ENCODE measurements at places on chromosomes 3 and 15. TPM values are rescaled to one million over a fixed set of nuclear protein-coding genes. Genes with fewer than 3 reads are reported as not detected.

DNA sequence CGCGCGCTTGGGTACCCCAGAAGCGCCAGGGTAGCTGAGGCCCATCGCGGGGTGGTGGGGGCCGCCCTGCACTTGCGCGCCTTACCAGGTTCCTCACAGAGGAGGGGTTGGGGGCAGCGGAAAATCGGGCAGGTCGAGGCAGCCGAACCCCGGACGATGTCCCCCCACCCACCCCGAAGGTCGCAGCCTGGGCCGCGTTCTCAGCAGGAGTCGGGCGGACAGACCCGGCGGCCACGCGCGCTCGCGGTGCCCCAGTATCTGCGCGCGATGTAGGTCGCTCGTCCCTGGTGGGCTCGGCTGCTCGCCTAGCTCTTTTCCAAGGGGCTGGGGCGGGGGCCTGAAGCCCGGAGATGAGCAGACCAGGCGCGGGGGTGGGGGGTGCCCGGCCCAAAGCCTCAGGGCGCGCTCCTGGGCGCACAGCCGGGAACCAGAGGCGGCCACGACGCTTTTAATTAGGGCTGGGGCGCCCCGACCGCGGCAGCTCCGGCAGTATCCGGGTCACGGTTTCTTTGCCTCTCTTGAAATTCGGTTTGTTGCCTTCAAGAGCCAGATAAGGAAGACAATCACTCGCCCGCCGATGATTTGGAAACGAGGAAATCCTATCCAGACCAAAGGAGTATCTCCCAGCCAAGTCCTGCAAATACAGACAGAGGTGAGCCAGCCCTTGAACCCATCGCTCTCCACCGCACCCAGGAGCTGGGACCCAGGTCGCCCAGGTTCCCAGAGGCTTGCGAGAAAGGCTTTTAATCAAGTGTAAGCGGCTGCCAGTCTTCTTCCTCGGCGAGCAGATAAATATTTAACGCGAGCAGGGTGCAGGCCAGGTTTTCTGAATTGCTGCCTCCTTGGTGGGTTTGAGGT lies 4.6 kb downstream of the SKOR1 start:
- peaks cover 58% of the 10 kb centered on the region for H3K27me3 ChIP-seq
- no peak for DNase-seq
- H3K27ac ChIP-seq, result no peak overlapping the region

GRCh38 chr3:52220380-52221026 lies 4.9 kb downstream of the TLR9 start:
- H3K27ac ChIP-seq, result no peak overlapping the region
- peak; percentile 93 for DNase-seq
- peaks cover 5% of the 10 kb centered on the region for H3K36me3 ChIP-seq

DNA sequence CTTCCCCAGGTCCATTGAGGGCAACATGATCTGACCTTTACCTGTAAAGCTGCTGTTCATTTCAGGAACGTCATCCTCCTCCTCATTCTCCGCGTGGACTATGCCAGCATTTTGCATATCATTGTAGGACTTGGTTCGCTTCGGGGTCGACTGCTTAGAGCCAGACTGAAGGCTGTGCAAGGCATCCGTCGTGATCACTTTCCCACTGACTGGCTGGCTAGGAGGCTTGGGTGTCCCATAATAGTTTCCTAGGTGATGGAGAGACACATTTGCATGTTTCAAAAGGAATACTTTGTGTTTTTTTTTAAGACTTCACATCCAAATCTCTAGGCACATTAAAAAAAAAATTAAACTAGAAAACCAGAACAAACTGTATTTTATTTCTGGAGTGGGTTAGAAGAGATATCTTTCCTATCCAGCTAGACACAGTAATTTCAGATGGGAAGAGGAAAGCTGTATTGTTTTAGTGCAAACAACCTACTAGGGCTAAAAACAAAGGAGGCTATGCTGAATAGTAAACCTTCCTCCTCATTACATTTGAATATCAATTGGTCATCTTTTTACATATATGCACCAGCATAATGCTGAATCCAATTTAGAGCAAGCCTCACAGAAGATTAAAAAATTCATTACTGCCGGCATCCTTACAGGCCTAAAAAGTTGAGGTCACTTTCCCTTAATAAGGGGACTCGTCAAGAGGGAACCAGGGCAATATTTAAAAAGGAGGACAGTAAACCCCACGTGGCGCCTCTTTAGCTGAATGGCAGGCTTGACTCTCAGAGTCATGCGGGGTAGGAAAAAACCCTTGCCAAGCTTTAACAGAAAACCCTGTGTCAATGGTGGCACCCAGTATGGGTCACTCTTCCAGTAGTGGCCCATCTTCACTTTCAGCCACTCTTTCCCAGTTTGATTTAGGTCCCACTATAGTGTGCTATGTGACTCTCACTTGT lies 559.9 kb downstream of the MAGI1 start:
- H3K36me3 ChIP-seq, result no peaks in the 10 kb centered on the region
- H3K27ac ChIP-seq, result no peak overlapping the region
- no peak overlapping the region for H3K4me3 ChIP-seq
- no peak for DNase-seq
- peaks cover 20% of the 10 kb centered on the region for H3K4me1 ChIP-seq

RPP25 gene
- 1.7 TPM for polyA plus RNA-seq

CATSPER2 gene
- polyA plus RNA-seq, result 0.80 TPM
